Glomerular endothelial cell (primary cell): ENCODE measurements at places on chromosomes 11 and 22. TPM values are rescaled to one million over a fixed set of nuclear protein-coding genes. Genes with fewer than 3 reads are reported as not detected.

SLC25A45 gene
- 2.0 and 3.5 TPM in 2 replicates for total RNA-seq

CAVIN3 gene
- total RNA-seq, result 365 and 424 TPM in 2 replicates

SMC1B gene
- not detected in 2 replicates for total RNA-seq

RAB3IL1 gene
- total RNA-seq, result 3.7 and 6.2 TPM in 2 replicates

LRP5 gene
- total RNA-seq, result 39.3 and 72.2 TPM in 2 replicates

NFAM1 gene
- total RNA-seq, result not detected in 2 replicates

MS4A4A gene
- not detected in 2 replicates for total RNA-seq

OR51B5 gene
- total RNA-seq, result not detected in 2 replicates
